Stimulated activated CD8-positive, alpha-beta memory T cell treated with anti-CD3 and anti-CD28 coated beads, Interleukin-15, amount 100 ng/mL, for 4 hours (primary cell): ENCODE measurements at places on chromosomes 7 and 10.

DNA sequence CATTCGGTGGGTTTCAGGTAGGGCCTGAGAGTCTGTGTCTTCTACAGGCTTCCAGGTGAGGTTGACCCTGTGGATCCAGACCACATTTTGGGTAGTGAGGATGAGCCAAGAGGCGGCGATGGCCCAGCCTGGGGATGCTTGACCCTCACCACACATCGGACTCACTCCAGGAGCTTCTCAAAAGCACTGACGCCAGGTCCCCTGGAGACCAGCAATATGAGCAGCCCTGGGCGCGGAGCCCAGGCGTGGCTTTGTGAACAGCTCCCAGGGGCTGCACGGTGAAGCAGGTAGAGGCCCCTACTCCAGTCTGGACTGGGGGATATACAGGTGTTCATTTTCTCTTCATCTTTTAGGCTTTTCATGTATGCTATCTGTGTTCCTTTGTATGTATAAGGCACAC is 139.7 kb upstream of the PCBD1 start:
- no peak for DNase-seq

DNA sequence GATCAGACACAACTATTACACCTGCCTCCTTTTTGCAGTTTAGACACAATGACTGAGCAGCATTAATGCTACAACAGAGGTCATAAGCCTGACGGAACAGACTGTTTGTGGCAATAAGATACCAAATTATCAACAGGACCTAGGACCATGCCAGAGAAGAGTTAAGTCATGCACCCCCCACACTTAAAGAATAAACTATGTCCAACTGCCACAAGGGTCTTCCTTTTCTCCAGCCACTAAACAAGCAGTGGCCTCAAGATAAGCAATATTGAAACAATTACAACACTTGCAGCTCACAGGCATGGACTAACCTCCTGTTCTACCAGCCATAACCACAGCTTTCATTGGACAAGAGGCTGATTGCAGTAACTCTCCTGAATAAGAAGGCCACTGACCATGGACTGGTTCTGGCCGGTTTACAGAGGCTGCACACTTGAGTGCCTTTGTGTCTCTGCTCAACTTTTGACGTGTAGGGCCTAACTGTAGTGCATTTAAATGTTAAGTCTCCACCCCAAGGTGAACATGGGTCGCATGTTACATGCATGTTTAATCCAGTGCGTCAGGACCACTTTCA is 104.4 kb downstream of the STRA8 start:
- DNase-seq = no peak

DNA sequence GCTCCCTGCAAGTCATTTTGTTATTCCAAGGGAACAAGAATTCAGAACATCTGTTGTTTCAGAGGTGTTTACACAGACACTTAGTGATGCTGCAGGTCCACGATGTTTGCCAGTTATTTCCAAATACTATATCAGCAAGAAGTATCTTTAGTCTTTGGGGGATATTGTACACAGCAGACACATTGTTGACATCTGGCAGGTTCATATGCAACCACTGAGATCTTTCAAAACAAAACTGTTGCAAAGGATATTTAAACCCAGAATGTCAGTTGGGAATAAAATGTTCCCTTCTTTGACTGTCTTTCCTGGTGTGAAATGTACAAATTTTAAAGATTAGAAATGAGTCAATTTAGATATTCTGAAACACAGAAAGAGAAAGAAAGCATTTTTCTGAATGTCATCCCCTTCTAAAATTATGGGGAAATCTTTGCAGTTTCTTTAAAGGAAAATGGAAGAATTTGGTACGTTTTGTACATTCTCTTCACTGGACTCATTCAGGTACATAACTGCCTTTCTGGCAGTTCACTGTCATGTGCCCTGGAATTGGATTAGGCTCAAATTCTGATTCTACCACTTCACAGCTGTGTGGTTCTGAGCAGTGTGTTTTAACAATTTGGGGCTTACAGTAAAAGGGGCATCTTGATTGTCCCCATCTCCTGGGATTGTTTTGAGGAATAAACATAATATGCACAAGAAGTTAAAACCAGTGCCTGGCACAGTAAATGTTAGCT is 40.3 kb upstream of the CELF2 start:
- no peak for DNase-seq

GRCh38 chr7:132857031-132857430 is 224.9 kb downstream of the CHCHD3 start:
- no peak for DNase-seq

- DNase-seq = no peak
These were observed 433.6 kb downstream of the ACTR3B start for GRCh38 chr7:153193144-153193595.

DNA sequence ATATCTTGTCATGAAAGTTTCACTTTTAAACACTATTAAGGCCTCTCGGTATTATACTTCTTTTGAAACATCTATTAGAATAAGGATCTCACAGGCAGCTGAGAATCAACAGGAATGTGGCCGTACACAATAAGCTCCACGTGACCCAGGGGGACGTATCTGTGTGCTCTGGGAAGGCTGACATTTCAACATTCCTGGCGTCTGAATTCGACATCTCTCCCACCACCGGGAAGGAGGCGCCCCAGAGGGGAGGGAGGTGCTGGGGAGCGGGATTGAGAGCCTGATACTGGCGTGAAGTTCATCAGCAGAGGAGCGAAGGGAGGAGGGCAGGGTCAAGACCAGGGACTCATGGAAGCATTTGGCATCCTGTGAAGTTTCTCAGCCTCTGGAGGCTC is 401.3 kb downstream of the DNAJB6 start:
- DNase-seq = no peak

DNA sequence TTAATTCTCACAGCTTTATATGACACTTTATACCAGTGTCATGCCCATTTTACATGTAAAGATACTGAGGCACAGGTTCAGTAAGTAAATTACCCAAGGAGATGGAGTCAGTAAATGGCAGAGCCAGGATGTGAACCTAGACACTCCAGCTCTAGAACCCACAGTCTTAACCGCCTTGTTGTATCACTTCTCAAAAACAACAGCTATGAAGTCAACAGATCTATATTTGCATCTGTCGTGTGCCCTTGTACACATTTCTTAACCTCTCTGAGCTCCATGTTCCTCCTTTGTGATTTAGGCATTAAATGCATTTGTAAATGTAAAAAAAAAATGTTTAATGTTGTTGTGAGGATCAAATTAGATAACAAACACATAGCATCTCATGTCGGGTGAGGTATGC is 716.2 kb downstream of the SUGCT start:
- no peak for DNase-seq

- no peak for DNase-seq
These were observed 55.8 kb downstream of the RASGEF1A start for GRCh38 chr10:43211030-43211429.

DNA sequence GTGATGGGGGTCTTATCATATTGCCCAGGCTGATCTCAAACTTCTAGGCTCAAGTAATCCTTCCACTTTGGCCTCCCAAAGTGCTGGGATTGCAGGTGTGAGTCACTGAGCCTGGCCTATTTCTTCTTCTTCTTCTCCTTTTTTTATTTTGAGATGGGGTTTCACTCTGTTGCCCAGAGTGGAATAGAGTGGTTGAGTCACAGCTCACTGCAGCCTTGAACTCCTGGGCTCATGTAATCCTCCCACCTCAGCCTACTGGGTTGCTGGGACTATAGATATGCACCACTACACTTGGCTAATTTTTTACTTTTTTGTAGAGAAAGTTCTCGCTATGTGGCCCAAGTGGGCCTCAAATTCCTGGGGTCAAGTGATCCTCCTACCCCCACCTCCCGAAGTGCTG is 124.3 kb downstream of the SKIDA1 start:
- no peak for DNase-seq

- no peak for DNase-seq
These were observed 1.7 kb downstream of the RAMP3 start for GRCh38 chr7:45159296-45159695.

DNA sequence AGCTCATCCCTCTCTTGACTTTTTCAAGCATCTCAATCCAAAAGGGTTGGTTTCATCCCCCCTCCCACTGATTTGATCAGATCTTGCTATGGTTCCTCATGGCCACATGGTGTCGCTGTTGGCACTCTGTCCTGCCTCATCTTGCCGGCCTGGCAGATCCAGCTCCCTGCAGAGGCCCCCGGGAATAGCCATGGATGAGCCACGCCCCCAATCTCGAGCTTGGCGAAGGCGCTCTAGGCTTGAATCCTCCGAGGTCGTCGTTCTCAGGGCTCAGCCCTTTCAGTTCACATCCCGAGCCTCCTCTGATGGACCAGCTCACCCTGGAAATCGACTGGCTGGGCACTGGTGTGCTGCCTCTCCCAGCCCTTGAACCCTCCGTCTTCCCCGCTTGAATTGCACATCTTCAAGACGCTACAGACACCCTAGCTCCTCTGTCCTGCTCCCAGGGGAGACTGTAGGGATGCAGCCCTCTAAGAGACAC is 628.7 kb downstream of the TYW1 start:
- DNase-seq = no peak

DNA sequence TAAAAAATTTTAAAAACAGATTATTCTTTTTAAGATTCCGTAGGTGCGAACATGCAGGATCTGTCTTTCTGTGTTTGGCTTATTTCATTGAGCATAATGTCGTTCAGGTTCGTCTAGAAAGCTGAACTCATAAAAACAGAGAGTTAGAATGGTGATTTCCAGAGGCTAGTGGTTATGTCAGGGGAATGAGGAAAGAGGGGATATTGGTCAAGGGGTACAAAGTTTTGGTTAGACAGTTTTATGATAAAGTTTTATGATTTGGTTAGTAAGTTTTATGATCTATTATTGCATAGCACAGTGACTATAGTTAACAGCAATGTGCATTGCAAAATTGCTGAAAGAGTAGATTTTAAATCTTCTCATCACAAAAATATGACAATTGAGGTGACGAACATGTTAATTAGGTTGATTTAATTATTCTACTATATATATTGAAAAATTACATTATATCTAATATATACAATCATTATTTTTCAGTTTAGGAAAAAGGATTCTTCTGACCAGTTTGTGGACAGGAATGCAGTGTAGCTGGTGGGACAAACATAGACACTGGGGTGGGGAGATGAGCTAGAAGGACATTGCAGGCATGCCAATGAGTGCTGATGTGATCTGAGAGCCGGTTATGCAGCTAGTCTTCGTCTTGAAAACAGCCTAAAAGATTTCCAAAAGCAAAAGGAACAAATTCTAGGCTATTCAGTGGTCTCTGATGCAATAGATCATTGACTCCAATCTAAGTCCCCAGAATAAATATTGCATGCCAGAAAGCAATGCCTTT is 31.3 kb upstream of the MALRD1 start:
- DNase-seq = no peak

- DNase-seq = no peak
These were observed 455.6 kb upstream of the AKR1E2 start for GRCh38 chr10:4370376-4370775.

GRCh38 chr10:11396311-11396955 is 215.0 kb downstream of the USP6NL start:
- DNase-seq = no peak

DNA sequence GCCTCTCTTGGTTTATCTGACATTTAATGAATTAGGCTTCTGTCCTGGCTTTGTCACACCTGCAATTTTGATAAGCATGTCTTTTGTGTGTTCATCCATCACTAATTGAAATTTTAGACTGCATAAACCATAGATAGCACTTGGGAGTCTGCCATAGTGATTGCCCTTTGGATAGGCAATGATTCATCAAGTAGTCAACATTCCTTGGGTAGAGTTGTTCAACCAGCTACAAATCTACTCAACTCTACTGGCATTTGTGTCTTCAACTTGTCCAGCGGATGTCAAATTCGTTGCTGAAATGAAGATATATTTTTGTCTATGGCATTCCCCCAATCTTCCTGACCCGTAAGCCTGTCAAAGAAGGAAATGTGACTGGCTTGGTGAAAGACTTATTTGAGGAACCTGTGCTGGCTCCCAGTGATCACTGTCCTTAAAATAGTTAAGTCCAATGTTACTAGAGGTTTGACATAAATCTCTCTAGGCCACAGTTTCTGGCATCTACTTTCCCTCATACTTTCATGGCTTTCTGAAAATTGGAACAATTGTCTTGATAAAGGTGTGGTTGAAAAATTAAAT is 33.7 kb upstream of the CREB5 start:
- DNase-seq = no peak

- DNase-seq = no peak
These were observed 63.0 kb downstream of the HOXA1 start for GRCh38 chr7:27032839-27033238.

- no peak for DNase-seq
These were observed 21.7 kb upstream of the MACC1 start for GRCh38 chr7:20238754-20239324.

DNA sequence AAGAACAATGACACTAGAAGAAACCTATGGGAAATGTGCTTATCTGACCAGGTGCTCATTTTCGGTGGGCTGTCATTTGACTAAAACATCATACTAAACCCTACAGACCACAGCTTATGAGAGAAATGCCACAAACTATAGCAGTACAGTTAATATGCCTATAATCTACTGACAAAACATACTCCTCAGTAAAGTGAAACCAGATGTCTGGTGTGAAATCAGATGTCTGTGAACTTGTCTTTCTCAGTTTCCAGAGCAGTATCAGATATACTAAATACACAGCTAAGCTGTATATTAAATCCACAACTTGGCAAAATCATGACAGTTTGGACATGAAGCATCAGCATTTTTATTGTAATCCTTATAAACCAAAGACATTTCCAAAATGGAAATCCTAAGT is 3.3 kb downstream of the IMMP2L start:
- no peak for DNase-seq

DNA sequence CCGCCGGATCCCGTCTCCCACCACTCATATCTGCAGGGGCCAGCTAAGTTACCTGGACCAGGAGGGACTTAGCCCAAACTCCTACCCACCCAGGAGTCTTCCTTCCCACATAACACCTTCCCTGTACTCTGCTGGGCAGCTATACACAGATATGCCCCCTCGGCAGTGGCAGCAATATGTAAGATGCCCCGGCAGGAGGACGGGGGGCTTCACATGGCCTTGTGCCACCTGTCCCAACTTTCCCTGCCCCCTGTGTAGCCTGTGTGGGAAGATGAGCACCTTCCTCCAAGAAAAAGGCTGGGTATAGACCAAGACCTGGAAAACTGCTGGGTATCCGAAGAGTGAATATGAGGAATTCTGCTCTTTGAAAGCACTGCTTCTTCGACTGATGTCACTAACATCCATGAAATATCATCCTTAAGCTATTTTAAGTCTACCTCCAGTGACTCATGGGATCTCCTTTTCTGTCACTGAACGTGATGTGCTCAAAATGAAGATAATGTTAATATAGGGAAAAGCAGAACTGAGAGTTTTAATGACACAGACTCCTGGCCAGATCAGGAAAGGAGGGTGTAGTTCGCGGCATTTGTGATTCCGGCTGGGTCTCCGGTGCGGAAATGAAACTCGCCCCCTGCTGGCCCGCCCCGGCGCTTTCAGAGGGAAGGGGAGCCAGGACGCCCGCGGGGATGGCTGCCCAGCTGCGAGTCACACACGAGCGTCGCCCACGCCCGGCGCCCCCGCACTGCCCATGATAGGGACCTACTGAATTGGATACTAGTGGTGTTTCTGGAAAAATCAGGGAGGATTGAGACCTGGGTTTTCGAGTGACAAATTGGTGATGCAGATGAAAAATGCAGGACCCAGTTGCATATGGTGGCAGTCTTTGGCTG is 256.9 kb upstream of the NFE2L3 start:
- peak; percentile 32 for DNase-seq
